NCI-H82 (cell line): ENCODE measurements at places on chromosomes 4 and X.

DNA sequence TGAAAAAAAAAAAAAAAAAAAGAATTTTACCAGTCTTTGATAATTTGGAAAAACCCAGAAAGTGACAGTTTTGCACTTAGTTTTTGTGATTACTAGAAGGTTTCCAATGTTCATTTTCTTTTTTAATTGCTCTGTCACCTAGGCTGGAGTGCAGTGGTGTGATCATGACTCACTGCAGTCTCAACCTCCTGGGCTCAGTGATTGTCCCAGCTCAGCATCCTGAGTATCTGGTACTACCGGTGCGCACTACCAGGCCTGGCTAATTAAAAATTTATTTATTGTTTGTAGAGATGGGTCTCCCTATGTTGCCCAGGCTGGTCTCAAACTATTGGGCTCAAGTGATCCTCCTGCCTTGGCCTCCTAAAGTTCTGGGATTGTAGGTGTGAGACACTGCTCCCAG, 3.3 kb downstream of the NUDT9 start:
- no peak for DNase-seq

DNA sequence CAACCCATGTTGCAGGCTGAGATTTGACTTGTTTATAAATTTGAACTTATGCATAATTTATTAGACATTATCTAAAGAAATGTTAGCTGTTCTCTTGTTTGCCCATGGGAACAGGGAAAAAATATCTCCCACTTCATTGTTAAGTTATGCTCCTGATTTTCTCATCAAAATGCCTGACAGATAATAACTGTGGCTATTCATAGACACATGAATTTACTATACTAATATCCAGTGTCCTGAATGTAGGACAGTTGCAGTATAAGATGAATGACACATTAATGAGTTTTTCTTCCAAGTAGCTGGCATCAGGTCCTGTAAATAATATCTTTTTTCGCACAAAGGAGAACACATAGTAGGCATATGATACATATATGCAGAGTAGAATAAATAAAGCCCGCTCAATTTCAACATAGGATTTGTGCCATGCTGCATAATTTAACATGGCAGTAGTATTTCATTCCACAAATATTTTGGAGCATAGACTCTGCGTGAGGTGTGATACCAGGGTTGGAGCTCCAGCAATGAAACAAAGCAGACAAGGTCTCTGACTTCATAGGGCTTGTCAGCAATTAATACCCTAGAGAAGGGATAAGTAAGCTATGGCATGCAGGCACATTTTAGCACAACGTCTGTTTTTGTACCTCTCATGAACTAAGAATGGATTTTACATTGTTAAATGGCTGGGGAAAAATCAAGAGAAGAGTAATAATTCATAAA, 40.4 kb upstream of the DDX53 start:
- no peak for DNase-seq

GRCh38 chrX:68930542-68931317, 101.9 kb downstream of the EFNB1 start:
- no peak for DNase-seq

DNA sequence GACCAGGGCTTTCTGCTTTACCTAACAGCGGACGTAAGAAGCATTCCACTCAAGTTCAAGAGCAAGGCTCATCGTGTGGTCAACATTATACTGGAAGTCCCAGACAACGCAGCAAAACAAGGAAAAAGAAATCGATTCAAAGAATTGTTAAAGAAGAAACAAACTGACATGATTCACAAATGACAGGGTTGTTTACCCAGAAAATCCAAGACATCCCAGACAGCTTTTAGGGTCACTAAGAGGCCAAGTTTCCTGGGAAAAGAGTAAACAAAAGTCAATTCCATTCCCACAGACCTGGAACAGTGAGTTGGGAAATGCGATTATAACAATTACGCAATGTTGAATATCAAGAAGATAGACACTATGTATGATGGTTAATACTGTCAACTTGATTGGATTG, 21.5 kb upstream of the HTRA3 start:
- peak; percentile 66 for DNase-seq

- peak; percentile 67 for DNase-seq
Measured at GRCh38 chrX:130165181-130165702, 399 bp downstream of the AIFM1 start.
